ENCODE measurements at places on chromosomes 3 and 15.

DNA sequence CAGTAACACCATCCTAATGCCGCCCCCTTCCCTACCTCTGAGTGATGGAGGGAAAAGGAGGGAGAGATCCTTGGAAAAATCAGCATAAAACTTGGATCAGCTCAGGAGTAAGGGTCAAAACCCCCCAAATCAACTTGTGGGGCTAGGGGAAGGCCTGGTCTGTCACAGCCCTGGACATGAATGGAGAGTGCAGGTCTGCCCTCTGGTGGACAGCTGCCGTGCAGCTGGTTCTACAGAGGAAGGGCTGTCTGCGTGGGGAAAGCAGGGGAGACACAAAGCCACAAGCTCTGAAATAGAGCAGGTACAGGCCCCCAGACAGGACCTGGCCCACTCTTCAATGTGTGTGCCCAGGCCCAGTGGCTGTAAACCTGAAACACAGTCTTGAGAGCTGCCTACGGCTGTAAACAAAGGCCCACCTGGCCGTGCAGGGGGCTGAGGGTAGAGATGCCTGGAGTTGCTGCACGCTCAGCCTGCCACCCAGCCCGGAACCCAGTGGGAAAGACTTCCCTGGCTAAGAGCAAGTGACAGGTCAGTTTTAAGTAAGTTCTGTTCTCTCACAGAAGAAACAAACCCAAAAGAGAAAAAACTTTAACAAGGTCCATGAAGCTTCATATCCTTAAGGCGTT lies 16.4 kb downstream of the CLK3 start:
- DNase-seq = peak; percentile 66

GRCh38 chr15:100765467-100766241 lies 114.0 kb upstream of the ALDH1A3 start:
- DNase-seq = no peak

DNA sequence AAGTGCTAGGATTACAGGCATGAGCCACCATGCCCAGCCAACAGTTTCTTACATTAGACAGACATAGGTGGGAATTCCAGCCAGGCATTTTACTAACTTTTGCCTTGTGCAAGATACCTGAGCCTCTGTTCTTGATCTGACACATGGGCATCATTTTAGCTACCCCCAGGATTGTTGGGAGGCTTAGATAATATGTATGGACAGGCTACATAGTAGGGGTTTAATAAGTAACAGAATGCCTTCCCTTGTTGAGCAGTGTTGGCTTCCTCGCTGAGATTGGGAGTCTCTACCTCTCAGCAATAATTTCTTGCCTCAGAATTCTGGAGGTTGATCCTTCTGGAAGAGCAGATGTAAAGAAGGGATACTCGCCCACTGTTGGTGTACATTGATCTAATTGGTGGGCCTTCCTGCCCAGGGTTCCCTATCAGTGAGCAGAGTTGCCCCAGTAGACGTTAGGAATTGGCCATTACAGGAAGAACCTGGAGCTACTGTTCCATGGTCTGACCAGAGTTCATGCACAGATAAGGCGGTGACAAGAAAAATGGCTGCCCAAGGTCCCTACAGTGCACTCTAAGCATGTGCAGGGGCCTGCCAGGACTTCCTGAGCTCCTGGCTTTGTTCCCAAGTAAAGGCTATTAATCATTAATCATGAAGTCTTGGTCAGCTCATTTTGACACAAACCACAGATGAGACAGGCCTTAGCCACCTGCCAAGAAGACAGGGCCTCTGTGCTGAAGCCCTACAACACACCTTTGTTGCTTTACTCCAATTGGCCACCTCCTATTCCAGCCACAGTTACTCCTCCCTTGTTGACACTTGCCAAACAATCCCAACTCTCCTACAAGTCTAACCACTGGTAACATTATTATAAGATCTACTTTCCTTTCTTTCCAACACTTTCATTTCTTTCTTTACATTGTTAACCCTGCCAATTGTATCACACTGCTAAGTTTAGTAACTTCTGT lies 5.0 kb upstream of the IL17RE start:
- DNase-seq = no peak

DNA sequence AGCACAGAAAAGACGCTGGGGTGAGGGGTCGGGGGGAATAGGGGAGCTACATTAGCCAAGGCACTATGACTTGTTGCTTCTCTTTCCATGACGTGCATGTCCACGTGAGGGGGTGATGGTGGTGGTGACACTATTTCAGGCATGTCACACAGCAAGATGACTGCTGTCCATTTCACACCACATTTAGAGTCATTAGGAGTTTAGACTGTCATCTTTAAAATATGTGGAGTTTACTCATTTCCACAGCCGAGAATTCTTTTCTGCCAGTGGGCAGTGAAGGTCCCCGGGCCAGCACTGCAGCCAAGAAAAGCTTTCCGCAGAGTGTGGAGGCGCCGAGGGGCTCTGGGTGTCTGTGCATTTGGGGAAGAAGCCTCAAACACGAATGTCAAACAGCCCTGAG lies 954 bp upstream of the DGKG start:
- DNase-seq = peak; percentile 22

DNA sequence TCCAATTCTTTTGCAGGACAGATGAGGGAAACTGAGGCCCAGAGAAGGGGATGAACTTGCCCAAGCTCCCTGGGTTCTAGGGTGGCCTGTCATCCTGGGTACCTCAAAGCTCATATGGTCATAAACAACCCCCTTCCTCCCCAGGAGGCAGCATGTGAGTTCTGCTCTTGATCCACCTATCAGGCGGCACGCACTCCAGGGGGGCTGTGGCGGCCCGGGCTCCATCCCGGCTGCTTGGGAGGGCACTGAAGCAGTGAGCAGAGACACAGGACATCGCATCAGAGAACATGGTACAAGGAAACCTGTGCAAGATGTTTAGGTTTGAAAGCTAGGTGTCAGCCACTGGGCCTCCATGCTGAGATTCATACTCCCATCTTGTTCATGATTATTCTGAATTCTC lies 34.2 kb downstream of the CPN2 start:
- DNase-seq = no peak

- no peak for DNase-seq
Observed at GRCh38 chr3:186400662-186401061, 38.6 kb upstream of the DGKG start.

DNA sequence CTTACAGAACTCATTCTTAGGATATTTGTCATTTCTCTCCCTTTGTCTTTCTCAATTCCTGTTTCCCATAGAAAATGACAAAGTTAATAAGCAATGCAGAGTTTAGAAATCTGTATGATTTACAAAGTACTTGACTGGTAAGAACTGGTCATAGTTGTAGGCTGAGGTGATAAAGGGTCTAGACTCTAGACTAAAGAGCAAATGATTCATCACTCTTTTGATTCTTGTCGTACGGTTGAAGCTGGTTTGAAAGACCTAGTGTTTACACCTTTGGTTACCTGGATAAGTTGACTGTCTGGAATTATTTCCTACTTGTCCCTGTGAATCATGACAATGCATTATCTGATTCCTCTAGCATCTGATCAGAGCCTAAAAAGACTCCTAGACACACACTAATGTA lies 58.9 kb upstream of the TP63 start:
- no peak for DNase-seq

GRCh38 chr15:31042751-31043150 lies 51.3 kb upstream of the MTMR10 start:
- no peak for DNase-seq

DNA sequence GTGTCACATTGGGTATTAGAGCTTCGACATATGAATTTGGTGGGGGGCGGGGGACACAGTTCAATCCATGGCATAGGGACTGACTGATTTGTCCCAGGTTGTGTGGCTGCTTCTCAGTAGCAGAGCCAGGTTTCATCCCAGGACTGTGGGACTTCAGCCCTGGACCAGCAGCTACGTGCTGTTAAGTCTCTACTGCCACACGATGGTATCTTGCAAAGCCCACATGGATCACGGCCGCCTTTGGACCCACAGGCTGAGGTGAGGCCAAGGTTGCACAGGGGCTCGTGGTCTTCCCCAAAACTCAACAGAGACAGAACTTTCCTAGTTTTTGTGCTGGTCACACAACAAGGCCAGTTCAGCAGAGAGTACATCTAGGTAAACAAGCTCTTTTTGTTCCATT lies 97.4 kb downstream of the LRRK1 start:
- DNase-seq = no peak

- no peak for DNase-seq
Observed at GRCh38 chr3:191958980-191959671, 498.2 kb downstream of the PYDC2 start.

DNA sequence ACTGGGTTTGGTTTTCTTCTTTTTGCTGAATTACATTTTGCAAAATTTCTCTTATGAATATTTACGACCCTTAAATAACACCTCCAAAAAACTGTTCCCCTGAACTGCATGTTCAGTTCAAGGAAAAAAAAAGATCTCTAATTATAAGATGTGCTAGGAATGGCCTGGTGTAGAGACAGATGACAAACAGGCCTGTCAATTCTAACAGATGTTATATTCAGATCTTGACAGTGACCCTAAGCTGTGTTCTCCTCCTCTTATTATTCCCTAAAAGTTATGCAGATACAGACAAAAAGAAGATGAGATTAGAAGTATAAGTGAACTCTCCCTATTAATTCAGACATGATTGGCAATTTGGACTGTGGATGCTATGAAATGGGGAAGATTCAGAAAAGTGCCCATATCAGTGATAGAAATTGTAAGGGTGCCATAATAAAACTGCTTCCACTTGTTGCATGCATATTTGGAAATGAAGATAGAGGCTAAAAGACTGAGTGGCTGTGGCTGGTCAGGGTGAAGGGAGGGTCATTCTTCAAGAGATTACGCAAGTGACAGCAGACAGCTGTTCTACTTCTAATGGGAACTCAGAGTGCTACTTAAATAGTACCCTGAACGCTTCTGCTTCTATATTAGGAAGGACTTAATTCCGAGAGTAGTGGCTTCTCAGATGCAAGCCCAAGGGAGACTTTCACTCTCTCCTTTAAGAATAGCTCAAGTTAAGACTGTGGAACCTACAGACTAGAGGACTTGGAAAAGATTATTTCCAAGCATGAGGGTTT lies 75.5 kb downstream of the ADAMTS9 start:
- no peak for DNase-seq

Measured in head of caudate nucleus (tissue), 42 donors.